Smooth muscle cell of the umbilical artery (primary cell): ENCODE measurements at places on chromosomes 13 and 19. TPM values are rescaled to one million over a fixed set of nuclear protein-coding genes. Genes with fewer than 3 reads are reported as not detected.

The OR4F17 gene
- total RNA-seq = not detected in 2 replicates

The CEBPA gene
- 0.14 and 0.30 TPM in 2 replicates for total RNA-seq

The ZNF71 gene
- 7.7 and 10.5 TPM in 2 replicates for total RNA-seq

The TBXA2R gene
- 0.89 and 2.2 TPM in 2 replicates for total RNA-seq

The STOML3 gene
- not detected in 2 replicates for total RNA-seq

The GPR4 gene
- total RNA-seq = not detected in 2 replicates

The PGPEP1 gene
- total RNA-seq = 36.7 and 46.3 TPM in 2 replicates

The PTGIR gene
- 6.8 and 9.1 TPM in 2 replicates for total RNA-seq

The ERICH6B gene
- not detected in 2 replicates for total RNA-seq

The SHKBP1 gene
- 24.9 and 69.7 TPM in 2 replicates for total RNA-seq

The LILRB3 gene
- total RNA-seq = not detected in 2 replicates

The LMTK3 gene
- total RNA-seq = 1.7 and 2.1 TPM in 2 replicates

The NLRP5 gene
- total RNA-seq = not detected in 2 replicates

The SHISA7 gene
- total RNA-seq = not detected in 2 replicates
